Activated CD4-positive, alpha-beta T cell treated with anti-CD3 and anti-CD28 coated beads, Interleukin-2, amount 10 ng/mL, durations not matched to agents 7 days and 5 days (primary cell): ENCODE measurements at places on chromosomes 4 and X. TPM values are rescaled to one million over a fixed set of nuclear protein-coding genes. Genes with fewer than 3 reads are reported as not detected.

DNA sequence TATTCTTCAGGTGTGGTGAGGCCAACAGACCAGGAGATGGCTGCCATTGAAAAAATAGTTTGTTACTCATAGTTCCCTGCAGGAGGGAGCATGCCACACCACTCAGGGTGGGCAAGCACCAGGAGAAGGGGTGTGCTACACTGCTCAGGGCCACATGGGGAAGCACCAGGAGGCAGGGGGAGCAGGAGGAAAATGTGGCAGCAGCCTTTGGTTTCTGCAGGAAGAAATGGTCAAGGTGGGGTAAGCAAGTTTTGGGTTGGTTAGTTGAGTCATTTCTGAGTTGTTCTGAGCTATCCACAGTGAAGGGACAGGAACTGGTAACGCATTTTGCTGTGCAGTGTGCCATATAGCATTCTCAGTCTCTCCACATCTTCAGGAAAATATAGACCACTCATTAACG is 23.8 kb downstream of the FGFBP1 start:
- no peak for DNase-seq

DNA sequence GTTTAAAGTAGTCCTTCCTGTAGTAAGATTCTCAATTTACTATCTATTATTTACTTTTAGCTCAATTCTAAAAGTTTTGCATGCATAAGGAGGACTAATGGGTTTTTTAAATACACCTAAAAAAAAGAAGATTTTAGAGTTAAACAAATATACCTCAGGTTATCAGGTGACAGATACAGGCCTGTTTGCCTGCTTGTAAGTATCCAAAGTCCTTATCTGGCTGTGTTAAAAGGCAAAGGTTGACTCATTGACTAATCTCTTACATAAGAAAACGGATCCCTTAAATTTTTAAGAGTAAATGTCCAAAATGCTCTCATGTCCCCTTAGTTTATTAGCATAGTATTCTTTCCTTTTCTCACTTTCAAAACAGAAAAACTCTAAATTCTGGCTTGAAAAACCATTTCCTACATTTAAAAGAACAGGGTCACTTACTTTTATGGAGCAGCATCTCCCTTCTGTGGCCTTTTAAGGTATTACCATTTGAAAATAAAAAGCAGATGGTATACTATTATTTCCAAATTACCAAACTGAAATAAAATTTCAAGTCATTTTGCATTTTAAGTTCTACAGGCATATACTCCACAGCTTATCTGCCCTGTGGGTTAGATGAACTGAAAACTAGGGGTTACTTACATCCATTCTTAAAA is 4.5 kb downstream of the CBR4 start:
- DNase-seq: no peak

GRCh38 chr4:8005033-8005808 is 65.6 kb upstream of the AFAP1 start:
- DNase-seq: no peak

- DNase-seq: no peak
Measured at GRCh38 chr4:114287079-114287696, 307.7 kb upstream of the ARSJ start.

DNA sequence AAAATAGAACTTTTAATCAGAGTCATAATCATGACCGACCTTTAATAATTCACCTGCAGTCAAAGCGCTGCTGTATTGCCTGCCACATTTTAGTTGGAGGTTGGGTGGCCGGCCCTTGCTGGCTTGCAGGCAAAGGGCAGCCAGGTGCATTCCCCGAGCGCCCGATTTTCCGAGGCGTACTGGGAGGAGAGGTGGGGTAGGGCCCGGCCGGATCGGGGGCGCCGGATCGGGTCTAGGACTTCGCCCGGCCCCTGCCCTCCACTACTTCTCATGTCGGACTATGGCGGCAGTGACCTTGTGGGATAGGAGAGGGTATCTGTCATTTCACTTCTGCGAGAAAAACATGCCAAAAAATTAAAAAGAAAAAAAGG is 2.5 kb upstream of the RS1 start:
- peak; percentile 7 for DNase-seq

DNA sequence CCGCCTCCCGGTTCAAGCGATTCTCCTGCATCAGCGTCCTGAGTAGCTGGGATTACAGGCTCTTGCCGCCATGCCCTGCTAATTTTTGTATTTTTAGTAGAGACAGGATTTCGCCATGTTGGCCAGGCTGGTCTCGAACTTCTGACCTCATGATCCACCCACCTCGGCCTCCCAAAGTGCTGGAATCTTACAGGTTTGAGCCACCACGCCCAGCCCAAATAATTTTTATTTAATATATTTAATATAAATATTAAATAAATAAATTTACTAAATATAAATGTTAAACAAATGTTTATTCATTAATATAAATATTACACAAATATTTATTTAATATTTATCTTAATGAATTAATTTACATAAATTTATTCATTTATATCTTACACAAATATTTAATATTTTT is 120.2 kb downstream of the SHOX start:
- no peak for DNase-seq

GRCh38 chr4:81510643-81511178 is 39.0 kb upstream of the RASGEF1B start:
- no peak for DNase-seq

DNA sequence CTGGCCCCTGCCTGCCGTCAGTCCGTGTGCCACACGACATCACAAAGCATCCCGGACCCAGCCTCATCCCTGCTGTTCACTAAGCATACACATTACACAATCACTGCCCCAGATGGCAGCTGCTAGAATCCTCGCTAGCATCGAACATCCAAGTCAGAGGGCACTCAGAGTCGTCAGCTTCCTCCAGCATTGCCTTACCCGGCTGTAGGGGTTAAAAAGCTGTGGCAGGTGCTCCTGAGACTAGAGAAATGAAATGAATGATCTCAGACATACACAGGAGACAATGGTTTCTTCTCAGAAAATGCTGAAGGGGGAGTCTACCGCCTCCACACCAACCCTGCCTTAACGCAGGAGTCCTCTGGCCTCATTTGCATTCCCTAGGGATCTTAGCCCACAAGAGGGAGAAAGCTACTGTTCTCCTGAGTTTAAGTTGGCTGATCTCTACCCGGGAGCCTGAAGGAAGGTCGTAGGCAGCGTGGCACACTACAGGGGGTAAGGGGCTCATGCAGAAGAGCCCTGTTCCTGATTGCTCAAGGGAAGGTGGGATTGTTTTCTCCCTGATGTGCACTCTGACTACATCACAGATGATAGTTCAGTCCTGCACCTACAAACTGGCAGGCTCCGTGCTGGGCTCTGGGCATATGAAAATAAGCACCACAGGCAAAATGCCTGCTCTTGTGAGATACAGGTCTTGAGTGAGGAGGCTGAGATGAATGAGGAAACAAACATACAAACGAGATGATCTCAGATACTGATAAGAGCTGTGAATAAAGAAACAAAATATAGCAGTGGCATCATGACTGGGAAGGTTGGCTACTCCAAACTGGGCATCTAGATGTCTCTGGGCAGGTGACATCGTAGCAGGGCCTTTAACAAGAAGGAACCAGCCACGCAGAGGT is 2.6 kb upstream of the KIAA0232 start:
- no peak for DNase-seq

DNA sequence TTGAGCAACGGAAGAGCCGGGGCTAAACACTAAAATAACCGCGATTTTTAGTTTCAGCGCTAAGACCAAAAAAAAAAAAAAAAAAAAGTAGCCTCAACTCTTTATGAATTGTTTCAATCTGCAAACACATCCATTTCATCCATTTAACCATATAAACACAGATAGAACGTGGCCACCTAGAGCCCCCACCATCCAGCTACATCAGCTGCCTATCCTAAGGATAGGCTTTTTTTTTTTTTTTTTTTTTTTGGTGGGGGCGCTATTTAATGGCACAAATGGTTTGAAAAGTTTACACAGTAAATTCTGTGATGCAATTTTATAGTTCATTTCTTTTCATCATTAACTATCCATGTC is 492 bp upstream of the HDAC8 start:
- no peak for DNase-seq

DNA sequence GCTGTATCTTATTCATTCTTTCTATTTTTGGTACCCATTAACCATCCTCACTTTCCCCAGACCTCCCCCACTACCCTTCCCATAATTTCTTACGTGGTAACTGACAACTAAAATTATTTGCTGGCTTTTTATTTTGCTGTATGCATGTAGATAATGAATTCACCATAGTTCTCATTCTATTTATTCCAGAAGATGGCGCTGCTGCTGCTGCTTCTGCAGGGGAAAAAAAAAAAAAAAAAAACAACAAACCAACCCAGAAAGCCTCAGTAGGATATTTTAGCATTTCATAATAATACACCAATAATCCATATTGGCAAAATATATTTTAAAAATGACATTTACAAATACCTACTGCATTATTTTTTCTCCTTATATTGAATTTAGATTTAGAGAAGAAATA is 416.6 kb upstream of the MAGEB18 start:
- no peak for DNase-seq

GRCh38 chrX:74521961-74522751 is 92.3 kb downstream of the RLIM start:
- no peak for DNase-seq

DNA sequence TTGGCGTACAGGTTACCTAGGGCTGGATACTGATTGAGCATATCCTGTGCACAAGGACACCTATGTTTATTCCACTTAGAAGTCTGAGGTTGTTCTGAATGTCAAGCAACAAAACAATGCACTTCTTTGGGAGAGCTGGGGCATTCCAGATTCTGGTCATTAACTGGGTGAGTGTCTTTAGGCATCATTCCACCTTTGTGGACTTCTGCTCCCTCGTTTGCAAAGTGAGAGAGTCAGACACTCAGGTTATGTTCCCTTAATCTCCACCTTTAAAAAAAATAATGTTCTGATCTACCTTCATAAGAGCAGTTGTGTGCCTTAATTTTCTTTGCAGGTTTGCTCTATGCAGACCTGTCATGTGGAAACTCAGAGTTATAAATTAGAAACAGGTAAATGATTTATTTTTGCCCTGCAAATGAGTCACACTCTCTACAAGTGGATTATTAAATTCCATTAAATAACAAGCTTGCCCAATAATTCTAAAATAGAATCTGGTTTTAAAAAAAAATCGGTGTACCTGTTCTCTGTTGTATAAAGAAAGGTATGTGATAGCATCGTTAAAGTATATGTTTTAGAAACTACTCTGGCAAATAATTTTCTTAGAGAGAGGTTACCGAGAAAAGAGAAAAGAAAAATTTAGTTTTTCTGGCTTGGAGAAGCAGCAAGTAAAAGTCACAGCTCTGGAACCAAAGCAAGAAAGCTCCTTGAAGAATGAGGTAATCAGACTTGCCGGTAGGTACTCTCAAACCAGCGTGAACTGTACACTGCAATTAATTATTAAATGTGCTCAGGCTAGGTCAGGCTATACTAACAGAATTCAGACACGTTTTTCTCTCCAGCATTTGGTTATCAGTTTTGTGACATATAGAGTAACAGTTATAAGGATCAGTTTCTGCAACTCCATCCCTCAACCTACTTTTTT is 93.2 kb downstream of the SORBS2 start:
- DNase-seq: no peak

DNA sequence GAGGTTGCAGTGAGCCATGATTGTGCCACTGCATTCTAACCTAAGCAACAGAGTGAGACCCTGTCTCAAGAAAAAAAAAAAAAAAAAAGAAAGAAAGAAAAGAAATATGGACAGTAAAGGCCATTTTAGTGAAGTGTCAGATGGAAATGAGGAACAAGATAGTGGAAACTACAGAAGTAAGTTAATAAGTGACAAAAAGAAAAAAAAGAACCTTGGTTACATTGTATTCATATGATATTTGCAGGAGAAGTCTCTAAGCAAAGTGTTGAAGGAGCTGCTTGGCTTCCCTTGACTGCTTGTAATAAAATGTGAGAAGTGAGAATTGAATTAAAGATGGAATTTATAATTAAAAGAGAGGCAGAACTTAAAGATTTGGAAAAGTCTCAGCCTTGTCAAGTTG is 73.2 kb downstream of the HOPX start:
- DNase-seq: no peak

DNA sequence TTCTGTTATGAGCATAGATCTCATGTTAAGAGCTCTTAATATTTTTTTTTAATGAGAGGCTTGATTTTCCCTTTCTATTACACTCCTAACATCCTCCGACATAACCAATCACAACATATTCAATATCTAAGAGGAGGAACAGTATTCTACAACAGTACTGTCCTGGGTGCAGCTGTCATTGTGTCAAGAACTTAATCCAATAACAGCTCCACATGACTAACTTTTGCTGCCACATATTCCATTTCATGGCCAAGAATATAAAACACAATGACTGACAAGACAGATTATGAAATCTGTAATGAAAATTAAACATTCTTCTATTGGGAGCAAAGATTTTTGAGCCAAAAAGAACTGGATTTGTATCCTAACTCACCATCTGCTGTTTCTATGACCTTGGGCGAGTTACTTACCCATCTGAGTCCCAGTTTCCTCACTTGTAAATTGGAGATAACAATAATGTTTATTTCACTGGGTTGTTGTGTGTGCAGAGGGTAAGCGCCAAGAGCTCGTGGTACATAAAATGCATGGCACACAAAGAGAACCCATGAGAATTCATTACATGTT is 405.6 kb downstream of the SPRY1 start:
- no peak for DNase-seq

- DNase-seq: no peak
Measured at GRCh38 chr4:141705048-141705746, 68.8 kb downstream of the IL15 start.

GRCh38 chrX:141375011-141375760 is 132.9 kb upstream of the SPANXC start:
- no peak for DNase-seq

DNA sequence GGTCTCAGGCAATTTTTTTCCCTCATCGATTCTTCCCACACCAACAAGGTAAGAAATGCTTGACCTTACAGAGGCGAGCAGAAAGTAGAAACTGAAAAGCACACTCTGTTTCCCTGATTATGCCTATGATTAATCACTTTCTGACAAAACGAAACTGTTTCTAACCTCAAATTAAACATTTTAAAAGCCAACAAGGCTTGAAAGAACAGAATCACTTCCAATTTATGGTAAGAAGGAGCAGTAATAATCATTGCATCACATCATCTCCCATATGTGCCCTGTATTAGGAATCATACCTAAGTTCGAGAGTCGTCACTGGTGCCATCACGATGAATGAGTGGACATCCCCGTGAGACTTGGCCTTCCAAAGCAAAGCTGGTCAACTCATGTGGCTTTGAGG is 12.5 kb upstream of the CXCL13 start:
- no peak for DNase-seq

DNA sequence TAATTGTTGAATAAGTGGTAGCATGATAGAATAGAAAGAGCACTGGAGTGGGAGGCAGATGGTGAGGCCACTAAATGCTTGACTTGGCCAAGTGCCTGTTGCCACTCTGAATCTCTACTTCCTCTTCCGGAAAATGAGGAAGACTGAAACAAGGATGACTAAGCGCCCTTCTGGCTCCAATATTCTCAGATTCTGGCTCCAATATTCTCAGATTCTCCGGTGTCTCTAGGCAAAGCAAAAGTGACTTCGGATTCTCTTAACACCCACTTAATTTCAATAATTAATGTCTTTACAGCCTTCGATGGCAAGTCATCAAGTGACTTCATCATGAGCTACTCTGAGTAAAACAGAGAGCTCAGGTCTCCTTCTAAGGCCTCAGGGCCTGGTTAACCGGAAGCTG is 402.2 kb upstream of the FGF13 start:
- no peak for DNase-seq

PPARGC1A gene
- not detected for total RNA-seq

ARHGAP4 gene
- 303 TPM for total RNA-seq

C4orf51 gene
- not detected for total RNA-seq

DDX60 gene
- 127 TPM for total RNA-seq

PCDH18 gene
- total RNA-seq: not detected

PROM1 gene
- total RNA-seq: not detected
